ENCODE measurements at places on chromosomes 6 and 20. TPM values are rescaled to one million over a fixed set of nuclear protein-coding genes. Genes with fewer than 3 reads are reported as not detected.

TAP1 gene
- total RNA-seq, result 28.7 TPM

LAMA2 gene
- total RNA-seq, result 0.37 TPM

TAAR2 gene
- total RNA-seq, result not detected

SYNDIG1 gene
- total RNA-seq, result not detected

RNF39 gene
- total RNA-seq, result 4.9 TPM

TMC2 gene
- total RNA-seq, result not detected

WFDC12 gene
- total RNA-seq, result not detected

SLC17A1 gene
- total RNA-seq, result not detected

EEF1A2 gene
- total RNA-seq, result 3.2 TPM

POM121L2 gene
- not detected for total RNA-seq

SIRPB1 gene
- 1.3 TPM for total RNA-seq

ZBTB12 gene
- 0.46 TPM for total RNA-seq

KIF16B gene
- 9.9 TPM for total RNA-seq
